ENCODE measurements at places on chromosomes 2 and 18.
A peak's percentile ranks its signal among the peaks of the same experiment; 100 is the strongest.

DNA sequence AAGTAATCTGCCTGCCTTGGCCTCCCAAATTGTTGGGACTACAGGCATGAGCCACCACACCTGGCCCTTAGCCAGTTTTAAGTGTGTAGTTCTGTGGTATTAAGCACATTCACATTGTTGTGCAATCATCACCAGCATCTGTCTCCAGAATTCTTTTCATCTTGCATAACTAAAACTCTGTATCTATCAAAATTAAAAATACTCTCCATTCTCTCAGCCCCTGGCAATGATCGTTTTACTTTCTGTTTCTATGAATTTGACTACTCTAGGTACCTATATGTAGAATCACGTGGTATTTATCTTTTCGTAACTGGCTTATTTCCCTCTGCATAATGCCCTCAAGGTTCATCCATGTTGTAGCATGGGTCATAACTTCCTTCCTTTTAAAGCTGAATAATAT, 45.5 kb upstream of the CAVIN2 start:
- DNase-seq = no peak

DNA sequence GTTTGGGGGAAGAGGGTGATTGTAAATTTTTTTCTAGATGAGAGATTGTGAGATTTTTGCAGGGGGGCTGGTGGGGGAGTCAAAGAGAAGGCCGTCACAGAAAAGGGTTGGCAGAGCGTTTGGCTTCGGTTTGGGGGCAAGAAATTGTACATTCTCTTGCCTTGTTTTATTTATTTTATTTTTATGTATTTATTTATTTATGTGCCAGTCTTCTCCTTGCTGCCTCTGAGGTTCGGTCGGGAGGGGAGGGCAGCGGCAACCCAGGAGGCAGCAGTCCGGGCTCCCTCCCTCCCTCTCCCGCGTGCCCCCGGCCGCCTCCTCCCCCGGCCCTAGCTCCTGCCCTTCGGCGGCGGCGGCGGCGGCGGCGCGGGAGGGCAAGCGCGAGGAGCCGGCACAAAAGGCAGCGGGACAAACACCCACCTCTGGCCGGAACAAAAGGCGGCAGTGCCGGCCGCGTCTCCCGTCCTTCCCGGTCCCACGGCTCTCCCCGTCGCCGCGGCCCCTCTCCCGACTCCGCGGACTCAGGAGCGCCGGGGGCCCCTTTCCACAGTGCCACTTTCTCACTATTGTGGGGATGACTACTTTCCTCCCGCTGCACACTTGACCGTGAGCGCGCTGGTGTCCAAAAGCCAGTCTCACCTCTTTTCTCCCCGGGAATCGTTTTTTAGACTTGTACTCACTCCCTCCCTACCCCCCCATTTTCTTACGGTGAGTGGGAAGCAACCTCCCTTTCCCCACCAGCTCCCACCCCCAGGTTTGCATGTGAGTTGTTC, 1.2 kb downstream of the BCL11A start:
- no peak for DNase-seq

GRCh38 chr18:49733896-49734585, 79.3 kb downstream of the ACAA2 start:
- no peak for DNase-seq

- DNase-seq = peak; percentile 13
These were observed 42.5 kb downstream of the COPS8 start for GRCh38 chr2:237128026-237128703.

GRCh38 chr2:240463866-240464481, 28.5 kb downstream of the GPC1 start:
- no peak for DNase-seq

GRCh38 chr2:218881744-218882460, 1.2 kb downstream of the WNT10A start:
- no peak for DNase-seq

DNA sequence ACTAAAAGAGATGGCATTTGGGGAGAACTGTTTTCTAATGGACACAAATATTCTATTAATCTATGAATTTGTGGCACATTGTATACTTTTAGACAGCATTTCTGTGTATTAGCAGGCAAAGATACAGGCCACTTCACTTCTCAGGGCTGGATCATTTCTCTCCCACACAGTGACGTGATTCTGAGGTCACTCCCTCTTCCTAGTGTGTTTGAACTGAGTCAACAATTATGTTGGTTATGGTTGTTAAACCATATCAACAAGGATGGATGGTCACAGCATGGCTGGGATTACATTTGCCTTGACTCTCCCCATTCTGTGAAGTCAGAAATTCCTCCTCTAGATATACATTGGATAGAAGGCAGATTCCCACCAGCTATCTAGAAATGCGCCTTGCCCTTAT, 11.6 kb downstream of the NOSTRIN start:
- DNase-seq = no peak

GRCh38 chr2:102187496-102188150, 800 bp downstream of the IL1RL2 start:
- DNase-seq = peak; percentile 37

- no peak for DNase-seq
These were observed 19.6 kb upstream of the REL start for GRCh38 chr2:60861736-60862135.

Measured in stimulated activated CD8-positive, alpha-beta memory T cell treated with anti-CD3 and anti-CD28 coated beads, Interleukin-15, amount 100 ng/mL, for 4 hours (primary cell).